LHCN-M2 (cell line): ENCODE measurements at places on chromosomes 5 and 9. TPM values are rescaled to one million over a fixed set of nuclear protein-coding genes. Genes with fewer than 3 reads are reported as not detected.

DNA sequence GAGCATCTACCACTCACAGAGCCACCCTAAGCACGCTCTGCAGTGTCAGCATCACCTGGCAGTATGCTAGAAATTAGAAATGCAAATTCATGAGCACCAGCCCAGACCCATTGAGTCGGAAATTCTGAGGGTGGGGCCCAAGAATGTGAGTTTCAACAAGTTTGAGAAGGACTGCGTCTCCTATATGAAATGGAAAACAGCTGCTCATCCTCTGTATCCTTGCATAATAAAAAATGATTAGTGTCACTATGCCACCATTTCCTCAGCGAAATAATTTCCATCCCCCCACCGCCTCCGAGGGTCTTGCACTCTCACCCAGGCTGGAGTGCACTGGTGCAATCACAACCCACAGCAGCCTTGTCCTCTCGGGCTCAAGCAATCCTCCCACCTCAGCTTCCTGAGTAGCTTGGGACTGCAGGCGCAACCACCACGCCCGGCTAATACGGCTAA lies 1.3 kb upstream of the IQGAP2 start:
- DNase-seq = no peak

PCDHB4 gene
- 1.8 and 1.9 TPM in 2 replicates for total RNA-seq

SOX30 gene
- 0.06 TPM in 1 of 2 replicates, not detected in the other for total RNA-seq

- DNase-seq = peak; percentile 94
These were observed 106.6 kb upstream of the PITX1 start for GRCh38 chr5:135140446-135141204.

CD274 gene
- total RNA-seq = 5.5 and 7.9 TPM in 2 replicates

GRCh38 chr5:77850536-77851175 lies 74.5 kb upstream of the TBCA start:
- DNase-seq = no peak

TSSK1B gene
- total RNA-seq = 0.06 and 0.52 TPM in 2 replicates

DNA sequence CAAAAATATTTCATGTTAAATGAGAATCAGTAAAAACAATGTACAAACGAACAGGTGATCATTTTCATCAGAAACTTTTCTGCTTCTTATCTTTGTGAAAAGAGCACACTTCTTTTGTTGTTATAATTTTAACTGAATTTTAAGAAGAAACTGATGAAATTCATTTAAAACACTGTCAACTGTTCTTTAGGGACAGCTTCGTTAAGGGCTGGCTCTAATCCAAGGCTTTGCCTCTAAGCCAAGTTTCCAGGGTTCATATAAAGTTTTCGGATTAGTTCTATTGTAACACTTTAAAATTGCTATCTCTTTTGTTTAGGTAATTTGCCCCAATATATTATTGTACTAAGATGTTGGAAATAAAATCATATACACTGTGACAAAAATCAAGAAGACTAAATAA lies 559.2 kb downstream of the TUSC1 start:
- no peak for DNase-seq

DNA sequence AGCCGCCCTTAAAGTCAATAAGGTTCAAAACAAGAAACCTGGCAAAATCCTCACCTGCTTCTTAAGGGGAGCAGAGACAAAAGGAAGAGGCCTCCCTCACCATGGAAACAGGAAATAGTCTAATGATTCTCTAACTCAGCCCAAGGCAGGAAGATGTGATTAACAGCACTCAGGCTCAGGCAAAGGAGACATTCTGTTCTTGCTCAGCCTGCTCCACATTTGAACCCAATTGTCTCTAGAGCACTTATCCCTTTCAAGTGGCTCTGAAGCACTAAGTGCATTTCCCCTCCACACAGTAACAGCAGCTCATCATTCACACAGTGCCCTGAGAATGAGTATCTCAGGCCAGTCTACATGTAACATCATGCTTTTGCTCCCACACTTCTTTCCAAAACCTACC lies 72.3 kb downstream of the NIPSNAP3B start:
- DNase-seq = peak; percentile 11

GRCh38 chr5:42948961-42949347 lies 91.2 kb downstream of the ANXA2R start:
- DNase-seq = no peak

HRCT1 gene
- 1.5 and 2.1 TPM in 2 replicates for total RNA-seq

LHX6 gene
- 0.06 TPM in 1 of 2 replicates, not detected in the other for total RNA-seq

FOXD4L6 gene
- total RNA-seq = 0.38 TPM in 1 of 2 replicates, not detected in the other

DNA sequence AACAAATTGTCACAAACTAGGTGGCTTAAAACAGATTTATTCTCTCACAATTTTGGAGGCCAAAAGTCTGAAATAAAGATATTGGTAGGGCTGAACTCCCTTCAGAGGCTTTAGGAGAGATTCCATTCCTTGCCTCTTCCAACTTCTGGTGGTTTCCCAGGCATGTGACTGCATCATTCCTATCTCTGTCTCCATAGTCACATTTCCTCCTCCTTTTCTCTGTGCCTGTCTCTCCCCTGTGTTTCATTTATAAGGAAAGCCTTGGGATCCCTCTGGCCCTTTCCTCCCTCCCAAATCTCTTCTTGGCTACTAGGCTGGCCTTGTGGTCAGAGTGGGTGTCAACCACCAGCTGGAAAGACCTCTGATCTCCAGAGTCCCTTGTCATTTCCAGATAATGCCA lies 78.2 kb downstream of the SNX18 start:
- no peak for DNase-seq
